Esophagus squamous epithelium (tissue), 5 donors: ENCODE measurements at places on chromosomes 11 and 22. TPM values are rescaled to one million over a fixed set of nuclear protein-coding genes. Genes with fewer than 3 reads are reported as not detected.

DNA sequence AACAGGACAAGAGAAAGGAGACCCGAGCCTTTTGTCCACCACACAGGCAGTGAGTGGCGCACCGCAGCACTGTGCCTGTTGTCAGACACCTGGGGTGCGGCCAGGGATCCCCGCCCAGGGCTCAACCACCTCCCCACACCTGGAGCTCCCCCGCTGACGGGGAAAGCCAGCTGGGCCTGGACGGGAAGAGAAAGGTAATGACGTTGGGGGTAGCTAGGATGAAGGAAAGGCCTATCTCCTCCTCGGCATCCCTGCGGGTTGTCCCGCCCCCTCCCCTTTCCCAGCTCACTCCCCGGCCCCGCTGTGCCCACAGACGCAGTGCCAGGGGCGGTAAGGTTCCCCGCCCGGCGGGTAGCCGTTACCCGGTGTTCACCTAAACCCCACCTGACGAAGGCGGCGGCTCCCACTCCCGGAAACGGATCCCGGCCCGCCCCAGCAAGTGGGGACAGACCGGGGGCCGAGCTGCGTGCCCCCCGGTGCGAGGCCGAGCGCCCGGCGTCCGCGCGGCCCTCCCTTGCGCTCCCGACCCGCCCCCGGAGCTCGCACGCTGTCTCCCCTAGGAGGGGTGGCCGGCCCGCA is 495 bp downstream of the HYOU1 start:
- peaks cover 19% of the 10 kb centered on the region for H3K4me1 ChIP-seq
- peak overlapping the region; percentile 94 for H3K27ac ChIP-seq
- no peaks in the 10 kb centered on the region for H3K27me3 ChIP-seq
- DNase-seq: no peak
- H3K36me3 ChIP-seq: peaks cover 23% of the 10 kb centered on the region
- peak overlapping the region; percentile 99 for H3K4me3 ChIP-seq

- H3K4me3 ChIP-seq: no peak overlapping the region
- no peak overlapping the region for H3K27ac ChIP-seq
- no peaks in the 10 kb centered on the region for H3K4me1 ChIP-seq
- H3K27me3 ChIP-seq: no peaks in the 10 kb centered on the region
Observed at GRCh38 chr11:7186190-7186589, 65.5 kb upstream of the SYT9 start.

DNA sequence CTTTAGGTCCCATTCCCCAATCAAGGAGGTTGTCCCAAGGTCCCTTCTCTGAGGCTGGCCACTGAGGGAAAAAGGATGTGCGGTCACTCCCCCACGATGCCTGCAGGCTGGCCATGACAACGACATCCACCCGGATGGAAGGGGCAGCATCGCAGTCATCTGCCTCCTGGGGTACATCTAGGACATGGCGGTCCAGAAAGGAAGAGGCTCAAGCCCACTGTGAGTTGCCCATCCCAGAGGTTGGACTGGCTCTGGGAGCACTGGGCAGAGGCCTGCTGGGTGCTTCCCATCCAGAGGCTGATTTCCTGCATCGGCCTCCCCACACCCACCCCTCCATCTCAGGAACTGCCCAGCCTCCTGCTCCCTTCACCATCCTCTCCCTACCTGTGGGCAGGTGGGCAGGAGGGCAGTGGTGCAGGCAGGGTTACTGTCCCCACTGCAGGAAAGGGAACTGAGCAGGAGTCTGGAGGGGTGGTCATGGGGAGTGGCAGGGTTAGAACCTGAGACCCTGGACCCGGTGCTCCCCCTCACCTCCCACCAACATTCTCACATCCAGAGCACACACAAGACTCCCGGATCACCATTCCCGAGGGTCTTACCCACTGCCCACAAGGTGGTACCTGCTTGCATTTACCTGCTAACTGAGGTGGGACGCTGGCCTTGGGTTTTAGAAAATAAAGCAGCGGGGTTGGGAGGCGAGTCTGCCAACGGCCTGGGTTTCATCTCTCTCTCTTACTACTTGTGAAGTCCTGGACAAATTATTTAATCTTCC is 4.4 kb downstream of the RCE1 start:
- H3K4me1 ChIP-seq: peaks cover 45% of the 10 kb centered on the region
- DNase-seq: no peak
- H3K27ac ChIP-seq: no peak overlapping the region
- H3K27me3 ChIP-seq: no peaks in the 10 kb centered on the region
- H3K4me3 ChIP-seq: no peak overlapping the region

The C11orf97 gene
- total RNA-seq: not detected
